ENCODE measurements at places on chromosomes 7 and 10.

GRCh38 chr7:646951-647350 lies 79.5 kb upstream of the DNAAF5 start:
- no peak for DNase-seq

DNA sequence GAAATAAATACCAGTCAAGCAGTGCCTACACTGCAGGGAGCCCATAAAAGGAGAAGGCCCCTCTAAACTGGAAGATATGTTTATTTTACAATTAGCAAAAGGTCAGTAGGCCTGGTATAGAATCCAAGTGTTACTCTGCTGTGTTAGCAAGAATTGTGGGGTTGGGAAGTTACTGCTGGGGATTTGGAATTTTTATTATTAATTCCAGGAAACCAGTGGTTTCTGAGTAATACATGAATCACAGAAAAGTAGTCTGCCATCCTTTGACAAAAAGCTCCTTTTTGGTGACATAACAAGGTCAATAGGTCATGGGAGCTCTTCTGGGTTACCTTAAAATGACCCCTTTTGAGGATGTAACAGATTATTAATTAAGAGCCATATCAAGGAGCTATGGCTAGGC lies 67.4 kb downstream of the ZNF92 start:
- DNase-seq: peak; percentile 79

- peak; percentile 72 for DNase-seq
Observed at GRCh38 chr10:114526504-114527238, 122.4 kb upstream of the AFAP1L2 start.

DNA sequence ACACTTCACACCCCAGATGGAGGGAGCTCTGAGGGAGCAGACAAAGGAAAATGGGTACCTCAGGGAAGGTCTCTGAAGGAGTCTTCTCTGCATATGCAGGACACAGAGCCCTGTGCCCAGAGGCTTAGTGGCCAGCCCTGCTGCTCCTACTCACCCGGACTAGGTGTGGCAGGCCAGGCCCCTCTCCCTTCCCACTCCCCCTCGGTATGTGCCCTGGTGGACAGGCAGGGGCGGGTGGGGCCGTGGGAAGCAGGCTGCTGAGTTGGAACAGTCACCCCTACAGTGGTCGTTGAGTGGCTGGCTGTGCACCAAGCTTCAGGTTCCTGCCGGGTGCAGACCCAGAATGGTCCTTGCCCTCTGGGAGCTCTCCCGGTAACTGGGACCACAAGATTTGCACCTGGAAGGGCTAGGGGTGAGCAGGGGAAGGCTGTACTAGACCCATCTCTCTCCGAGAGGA lies 68.6 kb downstream of the ZMIZ1 start:
- no peak for DNase-seq

DNA sequence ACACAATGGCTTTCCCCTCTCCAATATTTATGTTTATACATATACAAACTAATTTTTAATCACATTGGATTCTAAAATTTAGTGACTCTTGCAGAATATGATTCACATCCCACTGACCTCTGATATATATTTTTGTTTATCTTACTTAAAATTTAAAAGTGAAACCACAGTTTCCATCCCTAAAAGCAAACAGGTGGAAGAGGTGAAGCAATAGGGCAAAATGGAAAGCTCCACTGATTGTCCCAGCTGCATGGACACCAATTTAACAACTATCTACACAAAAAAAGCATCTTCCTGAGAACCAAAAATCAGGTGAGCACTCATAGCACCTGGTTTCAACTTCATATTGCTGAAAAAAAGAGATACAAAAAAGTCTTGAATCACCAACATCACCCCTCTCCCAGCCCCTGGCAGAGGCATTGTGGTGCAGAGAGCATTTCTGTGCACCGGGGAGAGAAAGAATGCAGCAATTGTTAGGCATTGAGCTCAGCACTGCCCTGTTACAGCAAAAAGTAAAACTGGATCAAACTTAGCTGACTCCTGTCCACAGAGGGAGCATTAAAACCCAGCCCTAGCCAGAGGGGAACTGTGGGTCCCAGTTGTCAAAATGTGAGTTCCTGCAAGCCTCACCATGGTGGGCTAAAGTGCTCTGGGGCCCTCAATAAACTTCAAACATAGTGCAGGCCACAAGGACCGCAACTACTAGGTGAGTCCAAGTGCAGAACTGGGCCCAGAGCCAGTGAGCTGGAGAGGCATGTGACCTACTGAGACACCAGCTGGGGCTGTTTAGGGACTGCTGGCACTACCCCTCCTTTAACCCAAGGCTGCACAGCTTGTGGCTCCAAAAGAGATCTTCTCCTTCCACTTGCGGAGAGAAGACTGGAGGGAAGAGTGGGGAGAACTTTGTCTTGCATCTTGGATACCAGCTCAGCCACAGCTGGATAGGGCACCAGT lies 92.1 kb downstream of the SIRT1 start:
- peak; percentile 16 for DNase-seq

- DNase-seq: peak; percentile 24
Observed at GRCh38 chr10:93515071-93516005, 18.9 kb downstream of the CEP55 start.

DNA sequence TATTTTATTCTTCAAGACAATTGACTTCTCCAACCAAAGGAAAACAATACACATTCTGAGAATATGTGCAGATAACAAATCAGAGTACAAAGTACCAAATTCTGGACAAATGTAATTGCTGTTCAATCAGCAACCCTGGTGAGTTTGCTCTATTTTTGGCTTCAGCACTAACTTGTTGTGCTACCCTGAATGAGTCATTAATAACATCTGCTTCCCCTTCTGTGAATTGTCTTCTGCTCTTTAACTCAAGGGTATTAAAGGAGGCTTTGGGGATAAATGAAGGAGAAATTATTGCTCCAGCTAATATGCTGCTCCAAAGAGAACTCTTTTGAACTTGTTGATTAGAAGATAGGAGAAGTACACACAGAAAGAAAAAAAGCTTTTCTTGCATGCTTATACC lies 459.3 kb downstream of the HTR7 start:
- peak; percentile 51 for DNase-seq

DNA sequence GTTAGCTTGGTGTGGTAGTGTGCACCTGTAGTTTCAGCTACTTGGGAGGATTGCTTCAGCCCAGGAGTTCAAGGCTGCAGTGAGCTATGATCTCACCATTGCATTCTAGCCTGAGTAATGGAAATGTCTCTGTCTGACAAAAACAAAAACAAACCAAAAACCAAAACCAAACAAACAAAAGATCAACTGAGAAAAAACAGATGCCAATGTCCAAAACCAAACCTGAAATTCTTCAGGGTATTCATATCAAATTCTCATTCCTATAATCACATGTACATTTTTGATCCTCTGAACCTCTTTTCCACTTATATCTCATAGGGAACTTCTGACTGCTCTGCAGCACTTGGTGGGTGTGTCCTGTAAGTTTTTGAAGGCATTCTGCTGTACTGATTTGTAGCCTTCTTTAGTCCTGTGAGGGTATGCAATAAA lies 87.0 kb downstream of the CDK6 start:
- DNase-seq: peak; percentile 74

GRCh38 chr10:126904818-126905701 lies at the start of gene DOCK1:
TSS of gene DOCK1 (plus strand) at chr10:126905428. CDS start at chr10:126905518, 90 bp downstream.
- DNase-seq: peak; percentile 70

GRCh38 chr7:104225451-104225850 lies 17.6 kb upstream of the ORC5 start:
- DNase-seq: no peak

DNA sequence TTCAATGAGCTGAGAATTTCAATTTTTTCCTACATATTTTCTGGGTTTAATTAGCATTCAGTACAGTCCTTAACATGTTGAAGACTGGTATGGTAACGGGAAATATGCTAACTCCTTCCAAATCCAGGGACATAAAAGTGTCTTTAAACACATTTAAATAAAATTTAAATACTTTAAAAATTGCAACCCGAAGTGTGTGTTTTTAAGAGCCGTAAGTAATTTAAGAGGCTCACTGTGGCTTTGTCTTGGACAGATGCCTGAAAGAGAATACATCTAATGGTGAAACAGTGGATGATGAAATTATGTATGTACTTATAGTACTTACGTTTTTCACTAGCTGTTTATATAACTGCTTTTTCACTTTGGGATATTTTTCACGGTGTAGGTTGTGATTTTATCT lies 687.3 kb upstream of the CELF2 start:
- DNase-seq: peak; percentile 80

- peak; percentile 6 for DNase-seq
Observed at GRCh38 chr10:124025660-124026588, 67.5 kb downstream of the CHST15 start.

DNA sequence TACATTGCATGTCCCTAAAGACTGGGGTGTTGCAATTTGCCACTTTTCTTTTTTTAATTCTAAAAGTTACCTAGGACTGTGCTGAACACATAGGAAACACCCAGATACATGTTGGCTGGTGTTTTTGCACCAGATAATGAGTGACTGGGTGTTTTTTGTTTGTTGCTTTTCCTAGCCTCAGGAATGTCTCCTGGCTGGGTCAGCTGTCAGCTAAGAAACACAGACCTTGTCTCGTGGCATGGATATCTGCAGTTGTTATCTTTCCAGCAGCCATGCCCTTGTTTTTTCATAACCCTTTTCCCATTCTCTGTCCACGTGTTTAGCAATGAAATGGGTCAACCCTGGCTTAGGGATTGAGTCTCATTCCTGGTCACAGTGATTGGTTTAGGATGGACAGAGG lies 433.9 kb upstream of the ZMIZ1 start:
- peak; percentile 39 for DNase-seq

GRCh38 chr10:90204956-90205314 lies 503.5 kb downstream of the KIF20B start:
- DNase-seq: peak; percentile 76

DNA sequence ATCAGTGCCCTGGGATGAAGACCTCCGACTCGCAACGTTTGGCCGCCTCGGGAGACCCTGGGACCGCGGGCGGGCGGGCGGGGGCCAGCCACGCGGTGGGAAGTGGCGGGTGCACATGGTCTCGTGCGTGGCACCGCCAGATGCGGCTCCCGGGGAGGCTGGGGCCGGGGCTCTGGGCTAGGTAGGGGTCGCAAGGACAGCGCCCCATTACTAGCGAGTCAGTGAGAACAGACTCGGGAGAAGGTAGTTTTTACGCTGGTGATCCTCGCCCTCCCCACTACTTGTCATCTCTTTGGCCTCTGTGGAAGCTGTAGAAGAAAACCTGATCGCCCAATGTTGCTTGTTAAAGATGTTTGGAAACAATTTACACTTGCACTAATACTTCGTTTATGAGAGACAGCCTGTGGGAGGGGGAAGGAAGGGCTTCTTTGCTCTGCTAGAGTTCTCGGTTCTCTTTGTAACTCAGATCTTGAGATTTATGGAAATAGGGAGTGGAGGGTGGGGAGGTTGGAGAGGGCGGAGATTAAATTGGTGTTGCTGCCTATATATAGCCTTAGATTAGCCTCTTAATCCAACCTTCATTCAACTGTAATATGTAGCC lies 591 bp downstream of the BZW2 start:
- peak; percentile 20 for DNase-seq

GRCh38 chr10:122515588-122516231 lies 44.8 kb upstream of the DMBT1 start:
- DNase-seq: no peak

GRCh38 chr10:133489816-133490588 lies 36.3 kb downstream of the SCART1 start:
- DNase-seq: no peak

Measured in iris pigment epithelial cell (primary cell).